ENCODE measurements at places on chromosomes 1 and 21.

DNA sequence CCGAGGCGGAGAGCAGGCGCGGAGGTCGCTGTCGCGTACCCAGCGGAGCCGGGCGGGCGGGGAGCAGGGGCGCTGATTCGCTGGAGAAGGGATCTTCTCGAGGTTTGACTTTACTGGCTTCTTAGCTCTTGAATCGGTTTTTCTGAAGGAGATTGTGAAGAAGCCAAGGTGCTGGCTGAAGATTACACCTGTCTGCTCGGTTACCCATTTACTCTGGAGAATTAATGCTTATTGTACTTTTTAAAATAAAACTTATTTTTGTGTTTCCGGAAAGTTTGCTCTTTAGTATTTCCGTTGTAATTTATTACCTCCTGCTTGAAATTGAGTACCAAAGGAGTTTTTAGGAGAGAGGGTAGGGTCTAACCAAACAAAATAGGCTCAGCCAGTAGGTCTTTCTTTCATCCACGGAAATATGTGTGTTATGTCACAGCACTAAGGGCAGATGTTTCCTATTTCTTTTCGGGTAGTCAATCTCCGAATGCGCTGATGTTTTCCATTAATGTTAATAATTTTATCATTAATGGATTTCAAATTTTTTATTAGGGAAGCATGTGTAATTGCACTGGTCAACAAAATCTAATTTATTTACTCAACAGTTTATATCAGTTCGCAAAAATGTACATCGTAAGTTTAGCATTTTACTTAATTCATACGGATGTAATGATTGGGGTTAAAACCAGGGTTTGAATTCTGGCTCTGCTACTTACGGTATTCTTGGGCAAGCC is 510 bp upstream of the GNG5 start:
- DNase-seq = no peak

DNA sequence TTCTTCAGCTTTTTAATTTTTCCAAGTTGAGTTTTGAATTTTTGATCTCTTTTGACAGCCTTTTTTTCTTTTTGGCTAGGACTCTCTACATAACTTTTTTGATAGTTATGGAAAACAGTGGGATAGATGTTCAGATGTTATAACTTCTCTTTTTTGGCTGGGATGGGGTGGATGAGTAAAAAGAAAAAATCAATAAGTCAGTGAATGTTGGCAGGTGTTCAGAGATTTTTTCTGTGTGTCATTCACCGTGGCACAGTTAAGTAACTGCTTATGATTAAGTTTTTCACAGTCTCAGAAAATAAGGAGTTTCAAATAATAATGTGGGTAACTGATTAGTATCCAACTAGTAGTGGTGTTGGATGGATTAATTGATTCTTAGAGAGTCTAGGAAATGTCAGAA is 24.0 kb downstream of the HS2ST1 start:
- no peak for DNase-seq

DNA sequence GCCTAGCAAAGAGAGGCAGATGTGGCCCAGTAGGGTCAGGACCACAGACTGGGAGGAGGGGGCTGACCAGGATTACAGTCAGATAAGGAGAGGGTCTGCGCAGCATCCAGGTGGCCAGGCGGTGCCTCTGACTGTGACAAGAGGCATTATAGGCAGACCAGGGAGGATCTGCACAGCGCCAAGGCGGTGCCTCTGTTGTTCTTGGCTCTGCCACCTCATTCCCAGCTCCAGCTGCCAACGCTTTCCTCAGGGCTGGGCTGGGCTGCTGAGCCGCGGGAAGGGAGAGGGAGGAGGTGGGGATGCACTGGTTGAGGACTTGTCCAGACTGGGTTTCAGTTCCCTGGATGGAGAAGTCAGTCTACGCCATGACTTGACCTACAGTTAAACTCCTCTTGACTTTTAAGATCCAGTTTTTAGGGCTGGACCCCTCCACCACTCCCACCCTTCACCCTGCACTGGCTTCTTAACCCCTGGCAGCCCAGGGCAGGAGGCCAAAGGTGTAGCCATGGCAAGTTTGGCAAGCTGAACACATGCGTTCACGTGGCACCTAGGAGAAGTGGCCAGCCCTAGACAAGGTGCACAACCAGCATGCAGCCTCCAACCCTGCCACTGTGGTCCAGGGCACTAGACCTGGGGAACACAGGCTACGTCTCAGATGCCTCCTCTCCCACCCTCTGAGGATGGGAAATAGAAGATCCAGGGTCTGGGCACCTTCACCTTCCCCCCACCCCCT is 4.5 kb upstream of the CRABP2 start:
- peak; percentile 28 for DNase-seq

DNA sequence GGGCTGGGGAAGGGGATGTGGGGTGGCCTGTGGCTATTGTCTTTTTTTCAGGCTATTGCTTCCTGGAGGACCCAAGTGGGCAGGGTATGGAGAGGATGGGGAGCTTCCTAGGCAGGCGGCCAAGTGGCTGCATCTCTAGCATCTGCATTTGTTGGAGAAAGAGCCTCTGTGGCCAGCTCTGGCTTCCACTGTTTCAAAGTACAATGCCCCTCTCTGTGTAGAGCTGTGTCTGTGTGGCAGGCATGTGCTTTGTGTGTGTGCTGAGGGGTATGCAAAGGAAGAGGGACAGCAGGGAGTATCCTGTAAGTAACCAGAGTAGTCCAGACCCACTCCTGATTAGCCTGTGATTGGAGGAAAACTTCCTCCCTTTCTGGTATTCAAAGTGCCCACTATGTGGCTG is 40.6 kb downstream of the KCNA2 start:
- no peak for DNase-seq

DNA sequence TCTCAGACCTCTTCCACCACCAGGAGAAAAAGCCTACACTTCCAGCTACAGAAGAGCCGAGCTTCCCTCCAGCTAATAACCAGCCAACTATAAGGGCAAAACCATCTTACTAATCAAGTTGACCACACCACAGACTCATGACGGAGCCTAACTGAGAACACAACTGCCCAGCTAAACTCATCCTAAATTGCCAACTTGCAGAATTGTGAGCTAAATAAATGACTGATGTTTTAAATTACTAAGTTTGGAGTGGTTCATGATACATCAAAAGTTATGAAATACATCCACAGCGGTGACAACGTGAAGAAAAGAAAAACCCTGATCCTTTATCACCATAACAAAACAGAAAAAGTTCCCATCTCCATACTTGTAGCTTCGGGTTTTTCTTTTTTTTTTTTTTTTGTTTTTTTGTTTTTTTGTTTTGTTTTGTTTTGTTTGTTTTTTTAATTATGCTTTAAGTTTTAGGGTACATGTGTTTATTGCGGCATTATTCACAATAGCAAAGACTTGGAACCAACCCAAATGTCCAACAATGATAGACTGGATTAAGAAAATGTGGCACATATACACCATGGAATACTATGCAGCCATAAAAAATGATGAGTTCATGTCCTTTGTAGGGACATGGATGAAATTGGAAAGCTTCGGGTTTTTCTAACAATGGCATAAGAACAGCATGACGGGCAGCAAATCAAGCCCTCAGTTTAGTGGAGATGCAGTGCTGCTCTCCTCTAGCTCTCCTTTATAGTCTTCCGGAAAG is 122.6 kb downstream of the PIGK start:
- no peak for DNase-seq

DNA sequence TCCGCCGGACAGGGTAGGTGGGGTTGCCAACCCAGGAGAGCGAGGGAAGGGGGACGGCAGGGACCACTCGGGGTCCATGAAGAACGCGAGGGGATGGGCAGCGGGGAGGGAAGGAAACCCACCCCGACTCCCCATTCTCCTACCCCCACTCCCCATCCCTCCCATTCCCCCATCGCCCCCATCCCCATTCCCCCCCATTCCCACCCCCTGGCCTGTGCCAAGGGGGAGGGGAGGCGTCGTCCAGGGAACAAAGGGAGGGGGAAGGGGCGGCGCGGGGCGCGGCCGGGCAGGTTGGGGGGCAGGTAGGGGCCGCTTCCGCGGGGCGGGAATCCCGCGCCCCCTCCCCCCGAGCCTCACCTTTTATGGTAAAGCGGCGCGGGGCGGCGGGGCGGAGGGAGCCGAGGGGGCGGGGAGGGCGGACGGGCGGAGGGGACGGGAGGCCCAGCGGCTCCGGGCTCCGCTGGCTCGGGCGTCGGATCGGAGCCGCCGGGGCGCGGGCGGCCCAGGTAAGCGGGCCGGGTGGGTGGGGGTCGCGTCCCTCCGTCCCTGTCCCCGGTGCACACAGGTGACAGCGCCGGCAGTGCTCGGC is at the start of gene FBLIM1:
Gene FBLIM1, plus strand, starts transcription at position 453 of the 589 bp plus-strand sequence. CDS start 6,189 bp downstream, outside the sequence.
- DNase-seq = no peak

- DNase-seq = no peak
Measured at GRCh38 chr1:78663923-78664322, 14.3 kb downstream of the IFI44 start.

DNA sequence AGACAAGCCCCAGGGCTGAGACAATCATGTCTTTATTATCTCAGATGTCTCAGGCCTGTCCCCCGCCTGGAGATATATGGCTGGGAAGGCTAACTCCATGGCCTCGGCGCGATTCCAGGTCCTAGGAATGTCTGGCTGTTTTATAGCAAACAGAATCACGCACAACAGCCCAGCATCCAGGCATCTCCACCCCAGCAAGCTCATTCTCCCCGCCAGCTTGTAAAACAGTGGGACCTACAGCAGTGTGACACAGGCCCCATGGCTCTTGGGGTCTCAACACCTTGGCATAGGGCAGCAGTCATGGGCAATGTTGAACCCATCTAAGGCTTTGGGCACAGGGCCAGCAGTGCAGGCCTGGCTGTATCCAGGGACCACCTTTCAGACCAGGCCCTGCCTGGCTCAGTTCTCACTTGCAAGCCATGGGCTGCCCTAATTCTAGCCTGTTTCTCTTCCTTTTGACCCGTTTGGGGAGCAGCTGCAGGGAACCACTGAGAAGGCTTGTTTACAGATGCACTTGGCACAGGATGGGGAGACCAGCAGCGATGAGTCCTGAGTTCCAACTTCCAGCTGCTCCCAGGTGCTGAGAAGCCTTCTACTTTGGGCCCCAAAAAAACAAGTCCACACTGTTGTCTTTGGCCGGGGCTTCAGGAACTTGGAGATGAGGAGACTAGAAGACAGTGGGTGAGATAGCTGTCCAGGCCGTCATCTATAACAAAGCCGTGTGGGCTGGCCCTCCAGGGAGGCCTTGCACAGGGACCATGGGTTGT is 34.4 kb downstream of the WNT4 start:
- no peak for DNase-seq

DNA sequence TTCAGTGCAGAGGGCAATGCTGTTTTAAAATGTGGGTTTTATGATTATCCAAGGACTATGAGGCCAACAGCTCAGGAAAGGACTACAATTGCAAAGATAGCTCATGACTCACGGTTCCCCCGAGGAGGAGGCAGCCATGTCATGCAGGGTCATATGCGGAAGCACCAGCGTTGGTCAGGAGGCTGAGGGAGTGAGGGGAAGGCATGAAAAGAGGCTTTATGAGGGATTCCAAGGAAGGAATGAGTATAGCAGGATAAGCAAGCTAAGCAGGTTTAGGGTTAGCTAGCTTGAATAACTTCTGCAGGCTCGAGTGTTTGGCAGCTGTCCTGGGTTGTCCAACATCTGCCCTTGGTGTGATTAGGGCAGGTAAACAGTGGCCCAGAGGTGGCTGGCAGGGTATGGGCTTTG is 495.1 kb downstream of the SETD4 start:
- no peak for DNase-seq

- peak; percentile 15 for DNase-seq
Measured at GRCh38 chr1:208271236-208271635, 27.1 kb upstream of the PLXNA2 start.

GRCh38 chr1:213783893-213784292 is 203.9 kb upstream of the PROX1 start:
- no peak for DNase-seq

DNA sequence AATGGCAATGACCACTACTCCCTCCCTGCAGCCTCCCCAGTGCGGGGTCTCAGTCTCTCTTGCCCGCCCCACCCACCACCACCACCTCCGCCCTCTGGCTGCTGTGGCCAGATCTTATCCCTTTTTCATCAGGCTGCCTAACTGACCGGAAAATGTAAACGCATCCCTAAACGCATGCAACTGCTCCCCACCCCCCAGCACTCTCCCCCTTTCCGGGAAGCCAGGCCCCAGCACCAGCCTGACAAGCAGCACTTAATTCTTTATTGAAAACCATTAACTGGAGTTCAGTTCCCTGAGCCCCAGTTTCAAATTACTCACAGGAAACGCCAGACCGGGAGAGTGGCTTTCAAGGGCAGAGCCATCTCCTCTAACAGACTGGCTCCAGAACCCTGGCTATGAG is 147.7 kb downstream of the DMRTA2 start:
- DNase-seq = peak; percentile 76

- DNase-seq = no peak
Measured at GRCh38 chr1:165695031-165695430, 3.3 kb downstream of the ALDH9A1 start.

DNA sequence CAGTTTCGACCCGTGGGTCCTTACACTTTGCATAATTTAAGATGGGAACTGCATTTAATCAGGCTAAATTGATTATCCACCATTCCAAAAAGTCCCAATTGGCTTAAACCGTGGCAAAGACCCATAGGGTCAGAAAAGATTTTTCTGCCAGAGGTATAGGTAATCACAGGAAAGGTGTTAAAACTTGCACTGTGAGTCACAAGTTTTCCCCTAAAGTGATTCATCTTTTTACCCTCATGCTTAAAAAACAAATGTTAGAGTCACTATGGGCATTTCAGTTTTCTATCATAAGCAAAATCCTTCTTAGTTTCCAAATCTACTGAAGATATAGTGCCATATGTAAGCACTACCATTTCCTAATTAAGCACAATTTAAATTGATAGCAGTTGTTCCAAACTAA is 1079.8 kb downstream of the ADGRL2 start:
- DNase-seq = no peak

DNA sequence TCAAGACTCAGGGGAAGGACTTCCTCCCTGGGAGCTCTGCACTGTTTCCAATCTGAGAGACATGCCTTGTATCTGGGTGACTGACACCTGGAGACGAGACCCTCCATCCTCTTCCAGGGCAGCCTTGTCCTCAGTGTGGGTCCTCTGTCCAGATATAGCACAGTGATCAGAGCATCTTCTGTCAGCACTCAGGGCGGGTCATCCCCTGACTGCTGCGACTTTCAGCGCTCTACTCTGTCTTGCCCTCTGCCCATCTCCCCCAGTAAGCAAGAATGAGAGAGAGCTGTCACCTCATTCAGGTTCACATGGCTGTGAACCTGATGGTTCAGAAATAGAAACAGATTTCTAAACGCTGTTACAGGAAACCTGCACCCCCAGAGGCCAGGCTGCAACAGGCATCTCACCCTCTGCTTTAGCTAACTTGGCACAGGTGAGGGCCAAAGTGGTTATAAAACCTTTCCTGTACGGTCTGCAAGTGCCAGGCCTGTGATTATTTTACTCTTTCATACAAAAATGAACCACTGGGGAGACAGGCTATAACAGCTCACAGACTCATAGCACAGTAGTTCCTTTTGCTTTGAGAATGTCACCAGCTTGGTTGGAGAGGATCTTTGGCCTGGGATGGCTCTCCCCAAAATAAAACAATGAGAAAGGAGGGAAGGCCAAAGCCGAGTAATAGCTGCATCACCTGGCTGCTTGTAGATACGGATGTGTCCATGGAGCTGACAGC is 11.4 kb upstream of the TENT5C start:
- no peak for DNase-seq

DNA sequence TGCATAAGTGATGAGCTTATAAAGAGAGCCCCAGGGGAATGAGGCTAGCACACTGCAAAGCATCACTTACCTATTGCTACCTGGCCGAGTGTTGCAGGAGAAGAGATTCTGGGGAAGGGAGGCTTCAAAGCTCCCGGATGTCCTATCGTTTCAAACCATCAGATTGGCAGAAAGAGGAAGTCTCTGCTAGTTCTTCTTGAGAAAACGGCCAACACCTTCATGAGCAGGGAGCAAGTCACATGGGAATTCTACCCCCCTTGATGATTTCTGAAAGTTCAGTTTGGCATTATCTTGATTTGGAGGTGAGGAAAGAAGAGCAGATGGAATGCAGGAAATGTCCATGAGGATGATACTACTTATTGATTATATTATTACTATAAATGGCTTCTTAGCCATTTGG is 16.2 kb downstream of the SYF2 start:
- no peak for DNase-seq
